ENCODE measurements at places on chromosomes 5 and 9. TPM values are rescaled to one million over a fixed set of nuclear protein-coding genes. Genes with fewer than 3 reads are reported as not detected.

Gene IFNA13
- not detected for total RNA-seq

Gene PCDHGB6
- total RNA-seq = 0.34 TPM

Gene IFNA21
- total RNA-seq = not detected

Gene IFNE
- not detected for total RNA-seq

Gene RHOBTB3
- 0.39 TPM for total RNA-seq

Gene UGT3A1
- not detected for total RNA-seq

Gene PTGS1
- total RNA-seq = 0.71 TPM

Gene PRR16
- not detected for total RNA-seq

Gene SPINK4
- total RNA-seq = not detected

Gene PPP6C
- total RNA-seq = 44.3 TPM

Gene CDK7
- total RNA-seq = 46.0 TPM

Gene HAVCR1
- 1.2 TPM for total RNA-seq

Gene SLIT3
- total RNA-seq = 8.1 TPM

Gene SLC36A3
- total RNA-seq = not detected

Gene RGS7BP
- not detected for total RNA-seq

Gene PDE6A
- total RNA-seq = not detected

Gene PCDHGA12
- total RNA-seq = 0.11 TPM

Gene SPINK7
- not detected for total RNA-seq

Gene NUP188
- 175 TPM for total RNA-seq

Gene MYOZ3
- total RNA-seq = 0.09 TPM

Gene PPP2R2B
- total RNA-seq = not detected

Gene PRPF4
- total RNA-seq = 61.0 TPM

Gene MYOT
- total RNA-seq = not detected

Gene FAF2
- total RNA-seq = 44.1 TPM

Gene IL9
- 104 TPM for total RNA-seq
